HS-27A (cell line): ENCODE measurements at places on chromosomes 6 and 20.

DNA sequence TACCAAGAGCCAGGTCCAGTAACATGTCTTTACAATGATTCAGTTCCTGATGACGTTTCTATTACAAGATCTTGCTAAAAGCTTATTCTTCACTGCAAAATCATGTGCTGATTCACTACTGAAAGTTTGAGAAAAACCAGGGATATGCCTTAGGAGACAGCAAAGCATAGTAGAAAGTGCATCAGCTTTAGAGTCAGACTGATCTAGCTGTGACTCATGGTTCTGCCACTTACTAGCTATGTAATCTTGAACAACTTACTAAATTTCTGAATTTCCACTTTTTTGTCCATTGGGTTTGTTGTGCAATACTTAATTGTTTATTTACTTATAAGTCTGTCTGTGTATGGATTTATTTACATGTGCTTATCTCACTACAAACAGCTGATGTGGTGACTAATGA is 198.5 kb upstream of the RSPO3 start:
- DNase-seq = peak; percentile 82

- no peak for DNase-seq
Measured at GRCh38 chr20:40540166-40540565, 148.9 kb downstream of the MAFB start.

GRCh38 chr6:6823568-6824224 is 235.2 kb downstream of the LY86 start:
- no peak for DNase-seq

GRCh38 chr20:12906361-12906760 is 102.4 kb upstream of the SPTLC3 start:
- DNase-seq = no peak

- DNase-seq = no peak
Measured at GRCh38 chr20:49100972-49101371, 54.9 kb downstream of the CSE1L start.

DNA sequence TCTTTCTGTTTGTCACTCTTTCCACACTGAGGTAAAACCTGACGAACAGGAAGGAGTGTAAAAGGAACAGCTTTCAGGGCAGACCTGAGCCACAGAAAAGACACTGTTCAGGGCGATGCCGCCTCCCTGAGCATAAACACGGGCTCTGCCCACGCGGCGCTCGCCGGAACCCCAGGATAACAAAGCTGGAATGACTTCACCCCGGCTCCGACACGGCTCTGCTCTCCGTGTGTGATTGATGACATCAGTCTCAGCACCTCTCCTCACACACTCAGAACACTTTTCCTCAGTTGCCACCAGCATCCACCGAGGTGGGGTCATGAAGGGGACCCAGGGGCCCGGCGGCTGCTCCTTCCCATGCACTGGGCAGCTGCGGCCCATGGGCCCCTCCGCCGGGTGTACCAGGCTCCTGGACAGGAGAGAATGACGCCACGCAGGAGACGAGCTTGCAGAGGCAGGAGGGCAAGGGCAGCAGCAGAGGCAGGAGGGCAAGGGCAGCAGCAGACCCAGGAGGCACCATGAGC is 43.6 kb downstream of the DLL1 start:
- no peak for DNase-seq

DNA sequence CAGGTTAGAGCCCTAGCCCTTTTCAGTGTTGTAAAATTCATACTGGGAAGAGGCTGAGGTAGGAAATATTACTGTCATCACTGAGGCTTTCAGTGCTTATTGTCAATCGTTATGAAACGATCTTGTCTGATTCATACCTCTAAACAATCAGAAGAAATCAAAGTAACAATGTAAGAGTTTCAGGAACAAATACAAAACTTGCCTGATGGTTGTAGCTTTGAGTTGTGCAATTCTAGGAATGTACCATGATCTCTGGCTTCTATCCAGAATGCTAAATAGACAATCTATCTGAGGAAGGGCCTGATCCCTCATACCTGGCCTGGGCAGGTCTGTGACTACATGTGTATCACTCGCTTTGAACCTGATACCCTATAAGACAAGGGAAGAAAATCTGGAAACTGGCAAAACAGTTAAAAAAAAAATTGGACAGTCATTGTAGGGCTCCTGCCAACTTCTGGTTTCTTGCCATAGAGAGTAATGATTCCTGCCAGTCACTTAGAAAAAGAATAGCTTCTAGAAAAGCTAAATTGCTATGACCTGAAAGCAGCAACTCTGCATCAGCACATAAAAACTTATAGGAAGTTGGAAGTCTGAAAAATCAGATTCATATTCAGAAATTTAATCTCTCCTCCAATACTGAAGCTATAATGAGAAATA is 234.7 kb downstream of the BTBD9 start:
- DNase-seq = no peak

DNA sequence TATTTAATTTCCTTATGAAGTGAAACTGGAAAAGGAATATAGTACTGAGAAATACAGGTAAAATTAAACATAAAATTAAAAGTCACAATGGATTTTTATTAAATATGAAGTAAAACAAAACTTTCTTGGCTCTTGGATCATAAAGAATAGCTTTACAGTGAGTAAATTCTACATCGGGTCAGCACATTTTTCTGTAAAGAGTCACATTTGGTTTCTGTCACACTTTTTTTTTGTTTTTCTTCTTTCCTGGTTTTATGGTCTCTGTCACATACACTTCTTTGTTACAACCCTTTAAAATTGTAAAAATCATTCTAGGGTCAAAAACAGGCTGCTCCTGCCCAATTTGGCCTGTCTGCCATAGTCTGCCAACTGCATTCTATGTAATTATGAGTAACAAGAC is 254.4 kb upstream of the POU3F2 start:
- DNase-seq = no peak

GRCh38 chr6:170162011-170162774 is 128.7 kb downstream of the DLL1 start:
- no peak for DNase-seq

GRCh38 chr6:8481727-8482126 is 46.4 kb upstream of the SLC35B3 start:
- no peak for DNase-seq

- DNase-seq = no peak
Measured at GRCh38 chr6:144920391-144920961, 635.3 kb downstream of the UTRN start.

DNA sequence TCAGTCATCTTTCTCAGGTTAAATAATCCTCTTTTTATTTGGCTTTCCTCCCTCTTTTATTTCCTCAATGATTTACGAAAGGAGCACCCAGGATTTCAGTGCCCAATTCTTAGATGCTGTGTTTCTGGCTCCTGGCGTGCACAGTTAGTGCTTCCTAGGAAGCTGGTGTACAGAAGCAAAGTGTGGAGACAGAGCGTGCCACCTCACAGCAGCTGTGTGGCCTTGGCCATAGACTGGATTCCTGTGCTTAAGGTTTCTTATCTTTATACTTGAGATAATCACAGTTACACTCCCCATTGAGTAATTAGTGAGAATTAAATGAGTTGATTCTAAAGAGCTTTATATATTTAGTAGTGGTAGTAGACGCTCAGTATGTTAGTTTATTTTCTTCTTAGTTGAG is 39.7 kb upstream of the GJA1 start:
- DNase-seq = no peak

DNA sequence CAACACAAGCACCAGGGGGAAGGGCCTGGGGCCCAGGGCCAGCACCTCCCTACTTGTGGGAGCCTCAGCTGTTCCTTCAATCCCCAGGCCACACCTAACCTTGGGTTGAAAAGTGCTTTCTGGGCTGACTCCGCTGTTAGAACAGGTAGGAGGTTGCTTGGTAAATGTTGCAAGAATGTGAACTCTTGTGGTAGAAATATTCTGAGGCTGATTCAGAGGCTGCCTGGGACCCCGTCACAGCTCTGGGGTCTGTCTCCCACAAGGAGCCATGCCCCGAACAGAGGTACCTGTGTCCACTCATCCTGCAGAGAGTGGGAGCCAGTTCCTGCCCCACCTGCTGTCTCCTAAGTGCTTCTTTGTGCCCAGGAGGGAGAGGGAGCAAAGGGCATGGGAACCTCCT is 14.4 kb upstream of the MAS1L start:
- no peak for DNase-seq

- no peak for DNase-seq
Measured at GRCh38 chr6:130507666-130508028, 141.8 kb downstream of the TMEM200A start.

GRCh38 chr6:30097902-30098768 is 14.8 kb downstream of the TRIM31 start:
- no peak for DNase-seq

GRCh38 chr20:2108987-2109386 is 7.4 kb downstream of the STK35 start:
- peak; percentile 29 for DNase-seq

DNA sequence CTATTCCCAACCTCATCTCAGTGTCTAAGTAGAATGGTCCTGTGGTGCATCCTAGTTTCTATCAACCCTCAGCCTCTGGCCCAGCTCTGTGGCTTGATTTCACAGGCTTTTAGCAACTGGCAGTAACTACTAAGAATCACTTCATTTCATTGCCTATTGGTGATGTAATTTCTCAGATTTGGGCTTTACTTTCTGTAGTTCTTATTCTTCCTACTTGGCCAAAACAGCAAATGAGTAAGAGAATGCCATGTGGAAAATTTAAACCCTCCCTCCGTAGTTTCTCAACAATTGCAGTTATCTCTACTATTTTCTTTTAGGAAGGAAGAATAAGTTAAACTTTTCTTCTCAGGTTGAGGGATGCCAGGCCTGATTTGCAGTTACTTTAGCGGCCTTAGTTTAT is 387.3 kb downstream of the CDKAL1 start:
- no peak for DNase-seq

GRCh38 chr6:11413117-11413687 is 124.3 kb upstream of the TMEM170B start:
- no peak for DNase-seq

DNA sequence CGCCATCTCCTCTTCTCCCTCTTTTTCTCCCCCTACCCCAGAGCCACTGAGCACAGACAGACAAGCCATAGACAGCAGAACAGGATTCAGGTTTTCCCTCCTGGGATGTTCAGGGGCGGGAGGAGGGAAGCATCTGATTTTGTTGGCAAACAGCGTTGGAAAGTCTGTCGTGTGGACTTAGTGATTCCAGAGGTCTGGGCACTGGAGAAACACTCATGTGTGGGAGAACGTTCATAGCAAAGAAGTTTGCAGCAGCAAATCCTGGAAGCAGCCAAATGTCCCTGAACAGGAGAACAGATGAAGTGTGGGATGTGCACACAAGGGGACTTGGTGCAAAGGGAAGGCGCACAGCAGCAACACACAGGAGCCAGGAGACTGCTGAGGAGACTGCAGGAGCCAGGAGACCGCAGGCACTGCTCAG is 264.1 kb upstream of the CDYL start:
- DNase-seq = no peak

- peak; percentile 14 for DNase-seq
Measured at GRCh38 chr20:62088258-62089127, 22.8 kb upstream of the TAF4 start.

DNA sequence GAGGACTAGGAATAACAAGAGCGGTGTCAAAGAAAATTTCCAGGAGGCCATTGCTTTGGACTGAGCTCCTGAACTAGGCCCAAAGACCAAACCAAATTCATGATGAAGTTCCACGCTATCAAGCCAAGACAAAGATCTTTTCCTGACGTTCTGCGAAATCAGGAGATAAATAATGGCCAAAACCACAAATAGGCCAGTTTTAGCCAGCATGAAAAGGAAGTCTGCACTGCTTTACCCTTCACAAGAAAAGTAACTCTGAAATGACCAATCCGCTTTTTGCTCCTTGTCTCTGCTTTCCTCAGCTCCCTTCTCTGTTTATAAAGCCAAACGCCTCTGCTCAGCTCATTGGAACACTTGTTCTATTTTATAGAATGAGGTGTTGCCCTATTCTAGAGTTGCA is 6.7 kb downstream of the NCOA5 start:
- no peak for DNase-seq

DNA sequence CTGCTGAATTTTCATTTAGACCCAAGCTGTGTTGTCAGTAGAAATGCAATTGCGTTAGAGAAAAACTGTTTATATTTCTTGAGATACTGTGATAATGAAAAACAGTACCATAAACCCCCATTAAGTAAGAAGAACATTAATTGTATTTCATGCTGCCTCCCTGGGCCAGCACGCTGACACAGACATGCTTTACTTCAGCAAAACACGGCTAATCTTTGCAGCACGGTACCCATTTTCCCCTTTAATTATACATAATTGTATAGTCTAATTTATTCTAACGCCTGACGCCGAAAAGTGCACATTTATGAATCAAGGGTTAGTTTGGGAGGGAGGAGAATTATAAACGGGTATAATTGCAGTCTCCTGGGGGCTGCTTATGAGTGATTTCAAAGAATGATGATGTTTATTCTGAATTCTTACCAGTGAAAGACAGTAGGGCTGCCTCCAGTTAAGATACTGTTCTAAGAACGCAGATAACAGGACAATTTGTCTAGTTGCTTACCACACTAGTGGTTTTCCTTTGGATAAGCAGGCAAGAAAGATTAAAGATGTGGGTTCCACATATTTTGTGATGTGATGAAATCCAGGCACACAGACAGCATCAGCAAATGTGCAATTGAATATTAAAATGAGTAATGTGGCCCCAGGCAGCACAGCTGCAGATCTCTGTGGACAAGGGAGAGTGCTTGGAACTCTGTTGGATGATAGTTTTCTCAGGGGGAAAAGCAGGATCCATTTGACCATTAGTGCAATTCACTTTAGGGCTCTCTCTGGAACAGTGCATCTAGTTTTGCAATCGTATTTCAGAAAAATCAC is 4.7 kb upstream of the SULF2 start:
- no peak for DNase-seq

GRCh38 chr6:152552616-152553209 is 84.4 kb downstream of the SYNE1 start:
- peak; percentile 34 for DNase-seq

GRCh38 chr6:80263585-80263984 is 157.1 kb downstream of the BCKDHB start:
- DNase-seq = no peak

GRCh38 chr20:51551186-51551585 is 8.7 kb upstream of the NFATC2 start:
- no peak for DNase-seq

GRCh38 chr6:158559338-158559894 is 475 bp upstream of the TMEM181 start:
- no peak for DNase-seq

DNA sequence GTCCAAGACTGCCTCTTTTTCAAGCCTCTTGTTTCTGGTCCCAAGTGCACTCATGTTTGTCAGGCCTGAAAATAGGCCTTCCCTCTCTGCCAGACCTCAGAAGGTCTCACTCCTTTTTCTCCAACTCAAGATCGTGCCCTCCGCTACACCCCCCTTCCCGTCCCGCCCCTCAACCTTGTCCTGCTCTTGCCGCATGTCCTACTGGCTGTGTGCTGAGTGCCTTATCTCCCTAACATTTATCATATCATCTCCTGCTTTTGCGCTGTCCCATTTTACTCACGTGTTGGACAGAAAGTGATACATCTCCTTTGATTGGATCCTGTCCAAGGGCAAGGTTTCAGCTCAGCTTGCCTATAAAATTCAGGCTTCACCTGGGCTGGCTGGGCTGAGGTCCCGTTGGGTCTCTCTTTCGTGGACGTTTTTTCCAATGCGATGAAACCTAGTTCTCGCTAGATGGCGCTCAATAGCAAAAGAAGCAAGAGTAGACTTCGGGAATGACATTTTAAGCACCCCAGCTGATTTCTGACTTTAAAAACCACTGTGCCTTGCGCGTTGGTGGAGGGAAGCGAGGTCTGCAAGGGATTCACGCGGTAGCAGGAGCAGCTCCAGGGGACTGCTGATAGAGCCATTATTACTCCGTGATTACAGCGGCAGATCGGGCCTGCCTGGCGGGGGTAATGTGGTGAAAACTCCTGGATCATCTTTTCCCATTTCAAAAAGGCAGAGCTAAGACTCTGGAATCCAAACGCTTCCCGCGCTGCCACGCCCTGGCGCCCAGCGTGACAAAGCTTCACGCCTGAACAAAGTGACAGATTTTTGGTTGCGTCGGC is 137.6 kb downstream of the IMPG1 start:
- DNase-seq = peak; percentile 5
